H4 (cell line): ENCODE measurements at places on chromosomes 7 and 10. TPM values are rescaled to one million over a fixed set of nuclear protein-coding genes. Genes with fewer than 3 reads are reported as not detected.

EXOC4 gene
- 45.4 and 54.3 TPM in 2 replicates for total RNA-seq

SYT15 gene
- 0.17 and 3.0 TPM in 2 replicates for total RNA-seq

ADCYAP1R1 gene
- total RNA-seq: 0.17 and 0.27 TPM in 2 replicates

VPS26A gene
- total RNA-seq: 25.9 and 40.2 TPM in 2 replicates

ZNF282 gene
- total RNA-seq: 7.4 and 17.7 TPM in 2 replicates

DNA sequence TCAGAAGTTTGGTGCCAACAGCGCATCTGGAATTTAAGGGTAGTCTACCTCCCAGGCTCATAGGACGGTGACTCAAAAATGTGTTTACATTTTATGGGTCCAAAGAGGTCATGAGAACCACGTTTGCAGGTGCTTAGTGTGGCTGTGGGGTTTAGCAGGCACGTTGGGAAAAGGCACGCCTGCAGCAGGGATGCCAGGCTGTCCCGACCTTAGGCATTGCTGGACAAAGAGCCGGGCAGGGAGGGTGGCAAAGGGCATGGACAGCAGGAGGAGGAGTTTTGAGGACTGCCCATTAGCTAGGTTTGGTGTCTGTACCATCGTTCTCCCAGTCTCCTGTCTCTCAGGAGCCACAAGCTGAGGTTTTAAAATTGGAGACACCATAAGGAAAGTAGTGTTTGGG, 104.4 kb downstream of the TRRAP start:
- DNase-seq: no peak

DNA sequence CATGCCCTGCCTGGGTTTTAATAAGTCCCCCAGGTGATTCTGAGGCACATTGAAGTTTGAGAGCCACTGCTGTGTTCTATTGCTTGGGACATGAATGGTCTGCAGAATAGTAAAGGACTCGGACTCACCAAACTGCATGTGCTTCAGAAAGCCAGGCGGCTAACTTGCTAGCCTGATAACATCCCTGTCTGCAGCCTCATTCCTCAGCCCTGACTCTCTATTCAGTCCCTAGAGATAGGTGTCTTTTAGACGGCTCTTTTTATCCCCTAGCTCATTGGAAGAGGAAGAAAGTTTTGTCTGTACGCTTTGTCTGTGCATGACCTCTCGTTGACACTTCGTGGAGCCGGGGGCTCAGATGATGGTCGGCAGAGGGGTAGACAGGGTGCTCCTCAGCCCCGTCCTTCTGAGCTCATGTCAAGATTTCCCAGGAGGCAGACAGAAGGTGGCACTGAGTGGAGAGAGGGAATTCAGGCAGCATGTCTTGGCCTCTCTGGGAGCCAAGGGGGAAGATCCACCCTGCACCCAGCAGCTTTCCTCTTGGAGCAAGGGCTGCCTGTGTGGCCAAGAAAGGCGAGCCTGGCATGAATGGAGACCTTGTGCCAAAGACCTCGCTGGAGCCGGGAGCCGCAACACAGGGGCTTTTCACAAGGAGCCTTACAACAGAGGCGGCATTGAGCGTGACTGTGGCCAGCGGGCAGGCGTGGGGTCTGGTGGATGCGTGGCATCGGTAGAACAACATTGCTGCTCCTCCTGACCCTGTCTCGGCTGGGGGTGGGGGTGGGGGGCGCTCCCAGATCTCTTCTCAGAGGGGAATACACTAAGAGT, 51.1 kb upstream of the PODXL start:
- DNase-seq: no peak

DNA sequence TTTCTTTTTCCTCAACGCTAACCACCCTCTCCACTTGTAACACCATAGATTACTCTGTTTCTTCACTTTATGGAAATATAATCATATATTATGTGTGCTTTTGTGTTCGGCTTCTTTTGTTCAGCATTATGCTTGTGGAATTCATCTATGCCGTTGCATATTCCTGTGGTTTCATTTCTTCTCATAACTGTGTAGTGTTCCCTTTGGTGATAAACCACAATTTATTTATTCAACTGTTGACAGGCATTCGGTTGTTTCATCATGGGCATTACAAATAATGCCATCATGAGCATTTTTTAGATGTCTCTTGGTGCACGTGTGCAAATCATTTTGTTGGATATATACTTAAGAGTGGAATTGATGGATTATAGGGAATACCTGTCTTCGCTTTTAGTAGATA, 12.1 kb downstream of the AVL9 start:
- DNase-seq: peak; percentile 49

DNA sequence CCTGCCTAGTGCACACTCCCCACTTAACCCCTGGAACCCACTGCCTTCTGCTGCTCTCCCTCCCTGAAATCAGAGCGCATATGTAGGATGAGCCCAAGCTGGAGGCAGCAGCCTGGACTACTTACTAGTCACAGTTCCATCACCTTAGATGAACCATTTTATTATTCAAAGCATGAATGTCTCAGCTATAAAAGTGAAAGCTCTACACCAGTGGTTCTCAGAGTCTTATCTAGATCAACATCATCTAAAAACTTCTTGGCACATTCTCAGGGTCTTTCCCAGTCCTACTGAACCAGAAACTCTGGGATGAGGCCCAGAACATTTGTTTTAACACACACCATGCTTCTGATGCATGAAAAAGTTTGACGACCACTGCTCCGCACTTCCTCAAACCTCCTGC, 100.3 kb upstream of the ANK3 start:
- DNase-seq: no peak

- DNase-seq: no peak
Observed at GRCh38 chr10:70258216-70258615, 25.0 kb upstream of the PPA1 start.
